ENCODE measurements at places on chromosomes 6 and 20.

DNA sequence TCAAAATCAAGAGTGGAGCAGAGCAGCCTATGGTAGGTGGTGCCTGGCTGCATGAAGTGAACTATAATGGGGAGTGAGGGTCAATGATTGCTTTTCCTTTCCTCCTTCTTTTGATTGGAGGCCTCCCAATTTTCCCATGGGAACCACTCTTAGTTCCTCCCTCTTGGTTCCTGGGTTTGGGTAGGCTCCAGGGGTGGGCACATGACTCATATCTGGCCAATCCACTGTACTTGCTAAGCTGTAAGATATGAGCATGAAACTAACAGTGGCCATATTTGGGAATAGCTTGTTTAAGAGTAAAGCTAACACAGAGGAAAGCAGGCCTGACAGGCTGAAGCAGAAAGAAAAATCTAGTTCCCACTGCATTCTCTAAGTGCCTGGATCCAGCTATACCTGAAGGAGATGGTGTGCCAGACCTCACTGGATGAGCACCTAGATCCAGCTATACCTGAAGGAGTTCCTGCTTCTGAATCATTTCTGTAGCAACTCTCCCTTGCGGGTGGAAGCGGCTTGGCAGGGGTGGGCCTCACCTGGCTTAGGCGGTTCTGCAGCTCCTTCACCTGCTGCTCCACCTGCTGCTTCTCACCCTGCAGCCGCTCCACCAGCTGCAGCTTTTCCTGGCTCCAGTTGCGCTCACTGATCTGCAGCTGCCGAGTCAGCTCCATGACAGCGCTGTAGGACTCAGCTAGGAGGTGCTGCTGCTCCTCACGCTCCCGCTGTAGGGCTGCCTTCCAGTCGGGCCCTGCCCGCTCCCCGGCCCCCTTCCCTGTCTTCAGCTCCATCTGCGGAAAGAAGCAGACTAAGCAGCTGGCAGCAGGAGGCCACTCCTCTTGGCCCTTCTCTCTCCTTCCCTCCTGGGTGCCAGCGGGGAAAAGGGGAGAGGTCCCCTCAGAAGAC, 29.0 kb upstream of the DSN1 start:
- H3K36me3 ChIP-seq: no peaks in the 10 kb centered on the region
- H3K27me3 ChIP-seq: no peaks in the 10 kb centered on the region
- no peak overlapping the region for H3K27ac ChIP-seq
- H3K4me1 ChIP-seq: no peaks in the 10 kb centered on the region

GRCh38 chr6:3825331-3825831, 23.8 kb upstream of the FAM50B start:
- peak overlapping the region; percentile 87 for H3K27ac ChIP-seq
- peak; percentile 70 for DNase-seq
- peaks cover 50% of the 10 kb centered on the region for H3K4me1 ChIP-seq
- no peaks in the 10 kb centered on the region for H3K36me3 ChIP-seq
- no peaks in the 10 kb centered on the region for H3K27me3 ChIP-seq
- H3K4me3 ChIP-seq: peak overlapping the region; percentile 20

DNA sequence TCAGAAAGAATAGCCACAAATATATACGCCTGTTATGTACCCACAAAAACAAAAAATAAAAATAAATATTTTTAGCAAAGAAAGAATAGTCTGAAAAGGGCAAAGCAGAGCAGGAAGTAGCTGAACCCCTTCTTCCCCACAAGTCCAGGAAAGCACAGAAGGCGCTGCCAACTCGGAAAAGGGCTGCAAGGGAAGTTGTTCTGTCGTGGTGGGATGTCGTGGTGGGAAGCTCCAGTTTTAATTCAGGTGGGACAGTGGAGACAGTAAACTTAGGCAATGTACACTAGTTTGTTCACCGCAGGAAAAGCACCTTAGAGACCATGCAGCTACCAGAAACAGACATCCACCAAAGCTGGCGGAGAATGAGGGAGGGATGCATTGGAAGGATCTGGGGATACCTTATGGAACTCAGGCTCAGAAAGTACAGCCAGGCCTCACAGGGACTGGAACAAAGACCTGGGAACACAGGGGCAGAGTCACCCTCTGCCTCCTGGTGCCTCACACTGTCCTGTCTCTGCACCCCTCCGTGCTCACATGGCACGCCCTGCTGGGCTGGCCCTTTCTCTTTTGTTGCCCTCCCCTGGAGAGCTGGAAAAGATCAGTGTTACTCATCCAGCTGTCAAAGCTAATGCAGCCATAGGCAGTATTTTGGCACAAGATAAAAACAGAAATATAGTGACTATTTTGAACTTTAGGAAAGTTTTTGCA, 3.3 kb upstream of the APMAP start:
- H3K27me3 ChIP-seq: no peaks in the 10 kb centered on the region
- H3K36me3 ChIP-seq: no peaks in the 10 kb centered on the region
- no peak for DNase-seq
- H3K27ac ChIP-seq: no peak overlapping the region
- H3K4me3 ChIP-seq: no peak overlapping the region
- peaks cover 65% of the 10 kb centered on the region for H3K4me1 ChIP-seq

DNA sequence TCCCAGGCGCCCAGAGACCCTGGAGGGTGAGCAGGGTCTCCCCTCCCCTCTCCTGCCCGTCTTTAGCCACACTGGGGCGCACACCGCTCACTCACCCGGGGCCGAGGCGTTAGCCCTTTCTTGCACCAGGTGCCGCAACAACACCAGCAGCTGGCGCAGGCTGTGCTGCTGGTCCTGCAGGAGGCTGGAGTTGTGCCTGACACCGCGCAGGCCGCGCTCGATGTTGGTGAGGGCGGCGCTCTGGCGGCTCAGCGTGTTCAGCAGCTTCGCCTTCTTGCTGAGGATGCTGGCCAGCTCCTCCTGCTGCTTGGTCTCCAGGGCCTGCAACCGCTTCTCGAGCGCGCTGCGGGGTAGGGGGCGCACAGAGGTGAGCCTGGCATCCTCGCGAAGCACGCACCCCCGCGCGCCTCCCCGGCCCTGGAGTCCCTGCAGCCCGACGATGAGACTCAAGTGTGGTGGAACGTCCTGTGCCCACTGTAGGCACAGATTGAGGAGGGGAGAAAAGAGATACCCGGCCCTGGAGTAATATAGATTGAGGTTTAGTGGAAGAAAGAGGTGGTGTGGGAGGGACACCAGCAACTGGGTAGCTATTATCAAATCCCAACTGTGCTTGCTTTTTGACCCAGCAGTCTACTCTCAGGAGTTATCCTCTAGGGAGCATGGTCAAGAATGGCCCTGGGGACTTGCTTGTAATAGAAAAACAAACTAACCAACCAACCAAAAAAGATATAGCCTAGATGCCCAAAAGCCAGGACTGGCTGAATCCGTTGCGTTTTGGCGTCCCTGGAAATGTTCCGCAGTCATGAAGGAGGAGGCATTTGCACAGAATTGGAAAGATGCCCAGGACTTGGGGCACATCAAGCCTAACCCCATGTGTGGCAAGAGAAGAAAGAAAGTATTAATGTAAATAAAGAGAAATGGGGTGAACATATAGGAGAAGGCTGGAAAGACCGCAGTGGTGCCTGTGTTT, 30.9 kb downstream of the ANGPT4 start:
- H3K4me3 ChIP-seq: no peak overlapping the region
- peaks cover 25% of the 10 kb centered on the region for H3K4me1 ChIP-seq
- no peak for DNase-seq
- no peaks in the 10 kb centered on the region for H3K27me3 ChIP-seq

DNA sequence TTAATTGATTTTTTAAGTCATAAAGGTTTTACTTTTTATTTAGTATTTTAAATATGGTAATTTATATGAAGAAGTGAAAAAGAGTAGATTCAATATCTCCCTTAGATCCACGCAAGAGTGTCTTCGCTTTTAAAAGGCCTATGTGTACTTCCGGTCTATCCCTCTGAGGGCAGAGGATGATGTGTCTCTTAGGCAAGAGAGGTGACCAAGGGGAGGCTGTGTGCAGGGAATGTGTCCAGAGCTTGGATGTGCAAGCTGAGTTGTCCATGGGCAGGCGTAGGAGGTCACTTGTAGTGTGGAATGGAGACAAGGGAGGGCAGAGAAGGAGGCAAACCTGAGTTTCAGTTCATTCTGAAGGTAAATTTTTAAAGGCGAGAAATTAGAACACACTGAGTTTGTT, 113.9 kb downstream of the CRYBG1 start:
- no peaks in the 10 kb centered on the region for H3K36me3 ChIP-seq
- H3K4me3 ChIP-seq: no peak overlapping the region
- DNase-seq: no peak
- H3K27me3 ChIP-seq: no peaks in the 10 kb centered on the region
- peaks cover 59% of the 10 kb centered on the region for H3K4me1 ChIP-seq

- H3K36me3 ChIP-seq: no peaks in the 10 kb centered on the region
- no peaks in the 10 kb centered on the region for H3K4me1 ChIP-seq
- H3K4me3 ChIP-seq: no peak overlapping the region
- no peak overlapping the region for H3K27ac ChIP-seq
Measured at GRCh38 chr20:60048634-60049521, 90.7 kb downstream of the CDH26 start.

DNA sequence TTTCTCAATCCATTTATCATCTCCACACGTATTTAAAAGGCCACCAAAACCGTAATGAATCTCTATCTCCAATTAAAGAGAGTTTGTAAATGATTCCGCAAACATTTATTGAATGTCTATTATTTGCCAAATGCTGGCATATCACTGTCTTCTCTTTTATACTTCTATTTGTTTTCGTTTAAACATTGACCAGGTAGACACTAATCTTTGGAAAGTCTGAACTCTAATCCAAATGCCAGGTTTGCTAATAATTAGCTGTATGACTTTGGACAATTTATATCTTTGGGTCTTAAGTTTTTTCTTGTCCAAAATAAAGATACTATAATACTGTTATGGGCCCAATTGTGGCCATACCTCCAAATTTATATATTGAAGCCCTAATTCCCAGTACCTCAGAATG, 299.2 kb upstream of the TBX18 start:
- DNase-seq: no peak
- H3K27me3 ChIP-seq: no peaks in the 10 kb centered on the region

DNA sequence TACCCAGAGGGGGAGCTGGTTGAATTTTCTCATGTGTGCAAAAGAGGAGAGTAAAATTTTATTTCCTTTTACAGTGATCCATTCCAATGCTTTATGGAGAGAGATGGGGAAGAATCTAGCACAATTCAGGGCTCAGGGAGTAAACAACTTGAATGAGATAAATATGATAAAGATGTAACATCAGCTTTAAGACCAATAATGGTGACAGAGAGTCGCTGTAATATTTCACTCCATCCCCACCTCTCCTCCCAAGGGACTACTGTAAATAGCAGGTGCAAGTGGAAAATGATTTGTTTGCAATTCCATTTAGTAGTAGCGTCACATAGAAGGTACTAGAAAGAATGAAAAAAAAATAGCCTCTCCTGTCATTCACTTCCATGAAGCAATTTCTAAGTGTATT, 4.8 kb downstream of the CRISP3 start:
- no peak overlapping the region for H3K27ac ChIP-seq
- no peaks in the 10 kb centered on the region for H3K36me3 ChIP-seq
- H3K4me1 ChIP-seq: 0 out of 2 replicates have a peak, but pooled peaks cover 4% of the 10 kb centered on the region
- no peak overlapping the region for H3K4me3 ChIP-seq
- no peaks in the 10 kb centered on the region for H3K27me3 ChIP-seq
- DNase-seq: no peak

- DNase-seq: no peak
- no peaks in the 10 kb centered on the region for H3K27me3 ChIP-seq
- H3K4me1 ChIP-seq: no peaks in the 10 kb centered on the region
- H3K4me3 ChIP-seq: no peak overlapping the region
- H3K27ac ChIP-seq: no peak overlapping the region
Measured at GRCh38 chr6:8657522-8657921, 222.2 kb upstream of the SLC35B3 start.

DNA sequence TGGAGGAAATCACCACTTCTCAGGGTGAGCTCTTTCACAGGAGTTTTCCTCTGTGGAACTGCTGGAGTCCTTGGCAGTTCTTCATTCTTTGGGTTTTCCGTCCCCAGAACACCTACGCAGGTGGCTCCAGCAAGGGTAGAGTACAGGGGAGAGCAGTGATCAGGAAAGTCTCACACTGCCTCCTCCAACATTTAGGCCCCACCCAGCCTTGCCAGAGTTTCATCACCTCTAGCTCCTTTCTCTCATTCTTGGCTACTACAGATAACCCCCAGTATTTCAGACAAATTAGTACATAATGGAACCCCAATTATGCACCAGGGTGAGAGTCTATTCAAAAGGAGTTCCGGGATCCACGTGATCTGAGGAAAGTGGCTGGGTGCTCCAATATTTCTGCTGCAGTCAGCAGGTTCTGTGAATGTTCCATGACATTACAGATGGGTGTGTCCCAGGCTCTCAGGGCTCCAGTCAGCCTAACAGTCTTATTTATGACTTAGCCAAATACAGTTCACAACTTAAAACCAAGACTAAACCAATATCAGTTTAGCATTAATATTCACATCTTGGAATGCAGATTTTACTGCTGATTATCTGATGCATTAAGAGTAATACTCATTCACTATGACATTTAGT, 44.6 kb downstream of the GPR63 start:
- H3K4me1 ChIP-seq: no peaks in the 10 kb centered on the region
- DNase-seq: no peak
- H3K36me3 ChIP-seq: no peaks in the 10 kb centered on the region
- H3K27ac ChIP-seq: no peak overlapping the region

DNA sequence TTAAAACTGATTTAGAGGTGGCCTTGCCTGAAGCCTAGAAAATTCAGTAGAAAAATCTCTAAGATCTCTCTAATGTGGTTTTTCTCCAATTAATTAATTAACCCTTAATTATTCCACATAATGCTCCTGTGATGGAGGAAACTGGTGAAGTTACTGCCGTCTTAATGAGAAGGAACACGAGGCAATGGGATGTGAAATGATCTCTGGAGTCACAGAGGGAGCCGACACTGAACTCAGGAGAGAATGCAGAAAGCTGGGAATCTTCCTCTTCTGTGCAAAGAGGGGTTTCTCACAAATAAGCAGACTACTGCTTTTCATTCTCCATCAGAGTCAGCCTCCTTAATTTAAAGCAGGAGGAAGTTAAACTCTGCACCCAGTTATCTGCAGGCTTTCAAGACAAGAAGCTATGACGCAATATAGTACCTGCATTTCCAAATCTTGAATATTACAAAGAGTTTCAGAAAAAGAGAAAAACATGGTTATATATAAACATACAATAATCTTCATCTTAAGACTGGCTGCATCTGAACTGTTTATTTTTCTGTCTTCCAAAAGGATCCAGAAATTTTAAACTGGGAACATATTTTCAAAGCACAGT, 18.1 kb upstream of the SNRPB2 start:
- no peak for DNase-seq
- H3K36me3 ChIP-seq: no peaks in the 10 kb centered on the region
- no peak overlapping the region for H3K27ac ChIP-seq
- H3K4me1 ChIP-seq: no peaks in the 10 kb centered on the region

DNA sequence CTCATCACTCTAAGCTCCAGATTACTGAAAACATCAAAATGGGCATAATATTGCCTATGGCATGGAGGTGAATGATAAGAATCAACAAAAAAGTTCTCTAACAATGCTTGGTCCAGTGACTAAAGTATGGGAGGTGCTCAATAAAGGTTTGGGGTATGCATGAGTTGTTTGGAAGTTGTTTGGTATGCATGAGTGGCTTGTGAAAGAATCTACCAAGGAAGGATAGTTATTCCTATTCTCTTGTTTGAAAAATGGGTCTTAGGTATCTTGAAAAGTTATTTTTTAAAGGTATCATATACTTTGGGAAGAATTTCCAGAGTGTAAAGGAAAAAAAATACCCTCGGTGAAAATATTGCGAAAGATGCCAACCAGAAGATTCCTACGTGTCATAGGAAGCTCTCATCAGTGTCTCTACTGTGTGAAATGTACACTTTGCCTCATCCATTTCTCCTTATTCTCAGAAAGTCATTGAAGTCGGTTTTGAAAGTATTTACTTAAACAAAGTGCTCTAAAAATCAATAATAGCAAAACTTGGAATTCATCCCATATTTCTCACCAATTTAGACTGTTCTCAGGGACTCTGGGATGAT, 449.8 kb downstream of the ADGRB3 start:
- H3K36me3 ChIP-seq: no peaks in the 10 kb centered on the region
- no peaks in the 10 kb centered on the region for H3K27me3 ChIP-seq
- H3K4me3 ChIP-seq: no peak overlapping the region
- no peak overlapping the region for H3K27ac ChIP-seq
- H3K4me1 ChIP-seq: no peaks in the 10 kb centered on the region
